ENCODE measurements at places on chromosomes 3 and 15.
A peak's percentile ranks its signal among the peaks of the same experiment; 100 is the strongest.

GRCh38 chr15:72037321-72037720 lies 80.6 kb downstream of the MYO9A start:
- DNase-seq, result no peak

DNA sequence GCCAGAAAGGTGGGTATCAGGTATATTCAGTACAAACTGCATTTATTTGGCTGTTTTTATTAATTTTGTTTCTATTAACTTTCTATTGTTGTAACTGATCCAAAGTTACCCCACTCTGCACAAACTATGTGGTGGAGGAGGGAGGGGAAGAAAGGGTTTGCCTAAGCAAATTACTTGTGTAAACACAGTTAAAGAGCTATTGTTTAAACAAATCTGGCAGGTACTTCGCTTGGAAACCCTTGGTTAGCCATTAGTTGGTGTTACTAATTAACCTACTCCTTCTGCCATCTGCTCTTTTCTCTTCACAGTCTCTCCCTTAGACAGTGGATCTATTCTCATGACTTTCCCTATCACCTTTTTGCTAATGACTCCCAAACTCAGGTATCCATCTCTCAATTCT lies 328.4 kb upstream of the NECTIN3 start:
- no peak for DNase-seq

DNA sequence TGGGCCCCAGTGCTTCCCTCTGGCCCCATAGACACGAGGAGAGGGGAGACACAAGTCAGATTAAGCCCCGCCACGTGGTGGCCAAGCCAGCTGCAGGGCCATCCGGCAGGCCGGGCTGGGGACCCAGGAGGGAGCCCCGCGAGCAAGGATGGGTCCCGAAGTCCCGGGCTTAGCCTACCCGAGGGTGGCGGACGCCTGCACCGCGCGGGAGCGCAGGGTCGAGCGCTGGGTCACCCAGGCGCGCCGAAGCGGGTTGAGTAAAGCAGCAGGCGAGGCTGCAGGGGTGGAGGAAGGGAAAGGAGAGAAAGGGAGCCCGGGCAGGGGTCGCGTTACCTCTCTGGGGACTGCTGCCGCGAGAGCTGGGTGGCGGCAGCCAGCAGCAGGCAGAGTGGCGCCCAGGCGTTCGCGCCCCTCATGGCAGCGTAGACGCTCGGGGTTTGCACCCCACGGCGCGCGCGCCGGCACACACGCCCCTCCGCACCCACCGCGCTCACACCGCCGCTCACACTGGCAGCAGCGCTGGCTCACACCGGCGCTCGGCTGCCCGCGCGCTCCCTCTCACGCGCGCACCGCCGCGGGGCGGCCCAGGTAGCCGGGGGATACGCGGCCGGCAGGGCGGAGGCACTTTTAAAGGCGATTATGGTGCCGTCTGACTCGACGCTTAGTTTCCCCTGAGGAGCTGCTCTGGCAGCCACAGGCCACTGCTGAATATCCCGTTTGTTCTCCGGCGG lies at the start of gene PCOLCE2:
Gene PCOLCE2, minus strand, starts transcription at position 603 of the 731 bp plus-strand sequence. Its CDS starts 187 bp downstream, at position 416.
- DNase-seq, result peak; percentile 51

- DNase-seq, result no peak
Observed at GRCh38 chr15:55969582-55969981, 23.8 kb downstream of the NEDD4 start.

DNA sequence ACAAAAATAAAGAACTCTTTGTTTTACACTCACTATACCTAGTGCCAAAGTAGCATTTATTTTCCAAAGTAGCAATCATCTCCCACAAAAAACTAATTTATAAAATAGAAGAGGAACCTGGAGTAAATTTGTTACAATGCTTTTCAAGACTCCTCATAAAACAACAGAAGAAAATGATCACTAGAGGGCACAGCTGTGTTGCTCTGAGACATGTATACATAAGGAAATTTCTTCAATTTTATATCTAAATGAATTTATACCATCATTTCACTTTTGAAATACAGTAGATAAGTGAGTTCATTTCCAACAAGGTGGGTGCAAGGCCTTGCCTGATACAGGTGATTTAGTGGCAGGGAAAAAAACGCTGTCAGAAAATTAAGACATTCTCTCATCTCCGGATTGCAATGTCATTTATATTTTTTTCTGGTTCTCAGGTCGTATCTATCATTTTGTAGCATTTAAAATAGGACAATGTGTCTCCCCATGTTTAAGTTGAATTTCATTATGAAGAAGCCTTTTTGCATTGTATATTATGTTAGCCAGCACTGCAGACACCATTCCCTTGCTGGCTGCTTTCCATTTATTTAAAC lies 25.3 kb upstream of the ARHGEF26 start:
- DNase-seq, result no peak

DNA sequence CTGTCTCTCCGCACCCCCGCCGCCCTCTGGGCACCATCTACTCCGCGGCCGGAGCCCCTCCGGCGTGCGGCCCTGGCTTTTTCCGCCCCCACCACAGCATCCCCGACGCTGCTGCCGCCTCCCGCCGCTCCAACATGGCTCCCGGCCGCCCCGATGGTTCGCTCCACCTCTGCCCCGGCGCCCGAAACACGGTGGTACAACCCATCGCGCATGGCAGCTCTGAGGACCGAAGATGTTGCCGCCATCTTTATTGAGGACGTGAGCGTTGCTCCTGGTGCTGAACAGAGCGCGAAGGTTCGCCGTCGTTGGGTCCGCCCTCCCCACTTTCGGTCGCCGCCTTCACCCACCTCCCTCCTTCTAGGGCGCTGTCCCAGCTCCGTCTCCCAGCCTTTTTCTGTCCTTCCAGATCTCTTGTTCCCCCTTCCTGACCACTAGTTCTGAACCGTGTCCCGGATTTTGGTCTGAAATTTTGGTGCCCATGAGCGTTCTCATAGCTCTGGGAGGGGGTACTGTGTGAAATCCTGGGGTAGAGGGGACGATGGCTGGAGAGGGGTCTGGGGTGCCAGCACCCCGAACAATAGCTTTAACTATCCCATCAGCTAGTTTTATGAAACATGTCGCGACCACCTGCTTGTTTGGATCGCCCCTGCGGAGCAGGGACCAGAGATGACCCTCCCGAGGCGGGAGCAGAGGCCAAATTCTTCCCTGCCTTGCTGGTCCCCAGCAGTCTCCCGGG lies at the start of gene CELSR3:
Gene CELSR3, minus strand, starts transcription at position 134 of the 736 bp plus-strand sequence. CDS start 252 bp downstream, outside the sequence.
- peak; percentile 70 for DNase-seq

GRCh38 chr15:101490922-101491733 lies 1.6 kb upstream of the PCSK6 start:
- no peak for DNase-seq

DNA sequence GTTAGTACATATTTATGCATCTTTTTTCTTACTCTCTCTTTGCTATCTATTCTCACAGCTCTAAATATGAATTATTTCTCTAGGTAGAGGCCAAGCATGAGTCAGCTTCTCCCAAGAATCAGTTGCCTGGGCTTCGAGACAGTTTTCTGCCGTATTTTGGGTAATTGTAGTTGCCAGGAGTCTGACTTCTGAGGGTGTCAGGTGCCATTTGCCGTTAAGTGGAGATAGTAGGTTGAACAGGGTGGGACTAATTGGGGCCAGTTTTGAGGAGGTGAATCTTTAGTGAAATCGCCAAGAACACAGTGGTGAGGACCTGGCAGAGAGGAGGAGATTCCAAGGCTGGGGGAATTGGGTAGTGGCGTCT lies 7.8 kb upstream of the NRROS start:
- no peak for DNase-seq

DNA sequence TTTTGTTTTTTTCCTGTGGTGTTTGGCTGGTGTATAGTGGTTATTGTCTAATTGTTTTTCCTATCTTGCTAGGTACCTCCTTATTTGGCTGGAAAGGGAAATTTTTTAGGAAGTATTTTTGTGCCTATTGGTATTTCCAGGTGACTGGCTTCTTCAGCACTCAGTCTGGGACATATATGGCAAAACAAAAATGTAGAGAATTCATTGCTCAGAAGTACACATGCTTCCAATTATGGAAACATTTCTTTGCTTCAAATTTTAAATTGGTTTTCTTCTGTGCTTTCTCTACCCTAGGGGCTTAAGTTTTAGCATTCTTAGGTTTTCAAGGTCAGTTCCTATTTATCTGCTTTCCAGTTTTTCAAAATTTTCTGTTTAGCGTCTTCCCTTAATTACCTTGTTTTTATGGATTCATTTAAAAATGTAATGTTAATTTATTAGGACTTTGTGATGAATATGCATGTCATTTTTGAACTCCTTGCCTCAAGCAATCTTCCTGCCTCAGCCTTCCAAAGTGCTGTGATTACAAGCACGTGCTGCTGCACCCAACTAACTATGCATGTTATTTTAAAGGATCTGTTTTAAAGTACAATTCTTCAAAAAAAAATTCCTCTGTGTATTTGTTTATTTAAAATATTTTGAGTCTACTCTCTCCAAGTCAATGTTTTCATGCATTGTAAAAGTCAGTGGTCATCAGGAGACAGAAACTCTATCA lies 231.9 kb upstream of the DPPA4 start:
- DNase-seq, result no peak

GRCh38 chr15:75785771-75786574 lies 57.3 kb upstream of the UBE2Q2 start:
- no peak for DNase-seq

- DNase-seq, result no peak
Observed at GRCh38 chr15:78850352-78850751, 22.3 kb upstream of the MORF4L1 start.

GRCh38 chr15:47822048-47822447 lies 104.7 kb downstream of the SEMA6D start:
- DNase-seq, result no peak

GRCh38 chr3:32703491-32703972 lies 18.5 kb downstream of the CNOT10 start:
- DNase-seq, result no peak

DNA sequence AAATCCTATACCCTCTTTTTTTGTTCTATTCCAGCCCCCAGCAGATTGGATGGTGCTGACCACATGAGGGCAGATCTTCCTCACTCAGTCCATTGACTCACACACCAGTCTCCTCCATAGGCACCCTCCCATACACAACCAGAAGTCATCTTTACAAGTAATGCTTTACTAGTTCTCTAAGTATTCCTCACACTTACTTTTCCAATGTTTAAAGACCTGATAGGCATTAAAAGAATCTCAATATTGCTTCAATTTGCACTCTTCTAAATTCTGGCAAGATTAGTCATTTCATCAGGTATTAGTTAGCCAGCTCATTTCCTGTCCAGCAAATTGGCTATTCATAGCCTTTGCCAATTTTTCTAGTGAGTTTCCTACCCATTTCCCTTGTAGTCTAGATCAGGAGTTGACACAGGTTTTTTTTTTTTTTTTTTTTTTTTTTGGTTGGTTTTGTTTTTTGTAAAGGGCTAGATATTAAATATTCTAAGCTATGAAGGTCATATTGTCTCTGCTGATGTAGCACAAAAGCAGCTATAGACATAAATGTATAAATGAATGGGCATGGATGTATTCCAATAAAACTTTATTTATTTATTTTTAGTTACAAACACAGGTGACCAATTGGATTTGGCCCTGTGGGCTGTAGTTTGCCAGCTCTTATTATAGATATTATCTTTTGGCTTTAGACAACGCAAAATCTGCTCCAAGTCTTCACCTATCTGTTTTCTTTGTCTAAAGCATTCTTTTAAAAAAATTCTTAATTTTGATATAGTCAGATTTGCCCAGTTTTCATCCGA lies 76.1 kb downstream of the ABHD5 start:
- no peak for DNase-seq

DNA sequence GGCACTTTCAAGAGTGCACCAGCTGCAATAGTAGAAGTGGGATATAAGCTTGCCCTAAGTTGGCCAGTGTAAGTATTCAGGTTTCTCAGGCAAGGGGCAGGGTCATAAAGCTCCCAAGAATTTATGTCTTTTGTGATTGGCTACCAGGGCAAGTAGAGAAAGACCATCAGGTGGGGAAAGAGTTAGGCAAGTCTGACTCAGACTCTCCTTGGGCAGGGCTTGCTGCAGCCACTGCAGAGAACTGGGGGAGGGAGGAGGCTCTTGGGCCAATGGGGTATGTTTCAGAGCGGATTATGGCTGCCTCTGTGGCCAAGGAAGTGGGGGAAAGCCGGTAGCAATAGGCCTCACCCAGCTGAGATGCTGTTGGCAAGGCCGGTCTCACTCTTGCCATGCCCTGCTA lies 44.6 kb upstream of the SLC25A36 start:
- DNase-seq, result no peak

Data from activated naive CD8-positive, alpha-beta T cell treated with anti-CD3 and anti-CD28 coated beads, Interleukin-2, amount 10 ng/mL, durations not matched to agents 7 days and 5 days (primary cell).